AG20443 (cell line): ENCODE measurements at places on chromosomes 11 and 22.

DNA sequence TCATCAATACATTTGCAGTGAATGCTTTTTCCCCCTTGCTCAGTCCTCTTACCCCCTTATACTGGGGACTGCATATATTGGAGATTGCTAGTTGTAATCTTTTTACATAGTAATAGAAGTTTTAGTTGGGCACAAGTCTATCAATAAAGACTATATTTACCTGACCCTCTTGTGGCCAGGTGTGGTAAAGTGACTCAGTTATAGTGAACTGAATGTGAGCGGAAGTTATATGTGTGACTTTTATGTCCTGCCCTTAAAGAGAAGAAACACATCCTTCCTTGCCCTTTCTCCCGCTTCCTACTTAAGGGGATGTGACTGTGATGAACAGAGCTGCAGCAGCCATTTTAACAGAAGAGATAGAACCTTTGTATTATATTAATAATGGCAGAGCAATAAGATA lies 362.0 kb downstream of the METTL15 start:
- no peak for DNase-seq

GRCh38 chr22:35539910-35540594 lies 579 bp upstream of the RASD2 start:
- peak; percentile 94 for DNase-seq

- DNase-seq = peak; percentile 14
Observed at GRCh38 chr11:9210922-9211320, 54.2 kb downstream of the DENND5A start.

DNA sequence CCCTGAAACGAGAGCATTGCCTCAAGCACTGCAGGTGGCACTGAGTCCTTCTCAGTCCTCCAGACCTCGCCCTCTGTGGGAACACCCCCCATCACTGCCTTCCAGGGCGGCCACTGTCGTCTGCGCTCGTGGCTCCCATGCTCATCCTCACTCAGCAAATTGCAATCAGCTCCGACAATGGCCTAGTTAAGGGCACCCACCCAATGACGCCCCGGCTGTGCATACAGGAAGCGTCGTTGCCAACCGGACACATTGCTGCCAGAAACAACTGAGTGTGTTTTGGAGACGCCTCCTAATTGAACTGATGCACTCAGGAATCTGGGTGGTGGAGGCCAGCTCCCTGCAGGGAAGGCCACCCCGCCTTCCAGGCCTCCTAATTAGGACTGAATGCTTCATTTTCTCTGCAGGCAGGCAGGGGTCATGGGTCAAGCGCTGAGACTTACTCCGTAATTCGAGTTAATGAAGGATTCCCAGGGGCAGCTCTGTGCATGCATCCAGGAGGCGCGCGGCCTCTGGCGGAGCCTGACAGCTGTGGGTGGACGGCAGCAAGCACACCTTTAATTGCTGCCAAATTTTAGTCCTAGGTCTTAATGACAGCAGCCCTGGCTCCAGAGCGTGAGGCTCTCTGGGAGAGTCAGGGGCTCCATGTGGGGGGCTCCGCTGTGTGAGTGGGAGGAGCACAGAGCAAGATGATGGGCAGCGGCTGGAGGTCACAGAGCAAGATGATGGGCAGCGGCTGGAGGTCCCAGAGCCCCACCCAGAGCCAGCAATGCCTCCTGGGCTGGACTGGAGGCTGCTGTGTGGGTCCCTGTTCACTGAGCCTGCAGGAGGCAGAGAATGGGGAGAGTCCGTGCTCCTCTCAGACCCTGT lies 199.0 kb downstream of the BRD1 start:
- DNase-seq = no peak

DNA sequence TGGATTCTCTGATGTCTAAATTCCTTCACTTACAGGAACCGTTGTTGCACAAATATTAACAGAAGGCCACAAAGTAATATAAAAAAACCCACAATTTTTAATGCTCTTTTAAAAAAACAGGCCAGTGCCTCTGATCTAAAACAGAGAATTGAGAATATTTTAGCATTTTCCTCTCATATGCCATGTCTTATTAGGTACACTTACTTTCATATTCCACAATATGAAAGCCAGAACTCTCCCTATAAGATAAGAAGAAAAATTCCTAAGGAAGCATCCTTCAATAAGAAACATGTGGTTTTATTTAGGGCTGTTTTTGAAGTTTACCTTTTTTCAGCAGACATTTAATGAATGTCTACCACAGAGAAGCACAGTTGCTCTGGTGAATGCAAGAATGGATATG lies 214.5 kb downstream of the FAT3 start:
- DNase-seq = no peak

DNA sequence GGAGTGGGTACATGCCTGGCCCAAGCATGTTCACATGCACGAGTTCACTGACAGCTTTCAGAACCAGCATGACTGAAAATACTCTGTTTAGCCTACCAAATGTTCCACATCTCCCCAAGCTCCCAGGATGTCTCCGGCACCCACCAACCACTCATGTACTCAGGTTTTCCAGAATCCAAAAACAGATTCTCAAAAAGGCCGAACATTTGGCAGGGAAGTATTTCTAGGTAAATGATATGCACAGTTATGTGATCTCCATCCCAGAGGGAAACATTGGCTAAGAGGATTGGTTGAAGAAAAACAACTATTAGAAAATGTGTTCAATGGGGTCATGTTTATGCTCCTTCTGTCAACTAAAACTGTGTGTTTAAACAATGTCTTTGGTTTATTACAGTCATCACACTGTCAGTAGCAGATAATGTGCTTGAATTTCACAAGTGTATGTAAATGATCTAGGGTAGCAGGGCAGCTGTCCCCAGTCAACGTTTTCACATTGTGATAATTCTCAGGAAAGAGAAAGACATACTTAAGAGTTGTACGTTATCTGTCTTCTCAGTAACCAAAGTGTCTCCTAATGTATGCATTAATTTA lies 52.3 kb downstream of the BARX2 start:
- DNase-seq = no peak

DNA sequence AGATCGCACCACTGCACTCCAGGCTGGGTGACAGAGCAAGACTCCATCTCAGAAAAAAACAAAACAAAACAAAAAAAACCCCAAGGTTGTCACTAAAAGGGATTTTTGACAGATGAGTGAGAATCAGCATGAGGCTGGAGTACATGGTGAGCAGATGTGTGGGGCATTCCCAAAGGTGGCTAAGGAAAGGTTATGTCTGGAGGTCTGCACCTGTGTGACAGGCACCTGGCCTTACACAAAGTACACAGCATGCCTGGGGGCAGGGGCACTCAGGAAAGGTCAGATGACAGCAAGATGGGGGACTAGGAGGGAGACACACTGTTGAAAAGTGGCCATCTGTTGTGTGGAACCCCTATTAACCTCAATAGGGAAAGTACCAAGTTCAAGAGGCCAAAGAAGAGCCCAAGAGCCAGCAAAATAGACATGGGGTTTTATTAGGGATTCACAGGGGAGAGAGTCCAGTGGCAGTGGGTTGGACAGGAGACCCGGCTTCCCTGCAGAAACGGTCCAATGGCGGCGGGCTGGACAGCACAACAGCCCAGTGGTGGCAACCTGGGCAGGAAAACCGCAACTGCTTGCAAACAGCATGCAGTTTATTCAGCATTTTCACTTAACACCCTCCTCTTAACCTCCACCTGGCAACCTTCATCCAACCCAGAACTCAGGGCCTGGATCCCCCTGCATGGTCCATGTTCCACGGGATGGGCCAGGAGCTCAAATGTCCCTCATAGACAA lies 101.1 kb downstream of the MICAL2 start:
- no peak for DNase-seq

DNA sequence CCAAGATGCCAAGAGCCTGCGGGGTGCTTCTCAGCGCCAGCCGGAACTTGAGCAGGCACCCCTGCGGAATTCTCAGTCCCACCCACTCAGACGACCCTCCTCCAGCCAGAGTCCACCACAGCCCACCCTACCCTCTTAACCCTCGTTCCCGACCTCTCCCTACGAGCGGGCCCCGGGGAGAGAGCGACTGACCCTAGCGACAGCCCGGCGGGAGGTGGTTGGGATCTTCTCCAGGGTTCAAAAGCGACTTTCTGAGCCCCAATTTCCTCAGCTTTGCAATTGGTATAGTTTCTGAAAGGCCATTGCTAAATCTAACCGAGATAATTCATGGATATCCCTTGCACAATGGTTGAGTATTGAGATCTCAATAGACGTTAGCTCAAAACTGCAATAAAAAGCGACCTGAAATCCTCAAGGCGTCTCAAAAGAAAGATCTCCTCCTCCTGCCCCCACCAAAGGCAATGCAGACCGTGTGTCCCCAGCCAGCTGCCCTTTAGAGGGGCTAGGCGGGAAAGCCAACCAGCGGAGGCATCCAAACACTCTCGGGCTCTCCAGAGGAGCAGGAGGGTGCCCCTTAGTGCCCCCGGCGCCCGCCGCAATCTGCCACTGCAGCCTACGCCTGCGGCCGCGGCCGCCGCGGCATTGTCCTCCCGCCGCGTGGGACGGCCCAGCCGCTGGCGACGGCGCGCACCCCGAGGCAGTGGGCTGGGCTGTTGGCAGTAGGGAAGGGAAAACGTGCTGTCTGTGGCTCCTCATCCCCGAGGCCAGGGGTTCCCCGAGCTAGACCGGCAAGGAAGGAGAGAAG lies 1.5 kb upstream of the SLC6A5 start:
- no peak for DNase-seq

- DNase-seq = no peak
Observed at GRCh38 chr22:23897320-23897719, 3.1 kb downstream of the MIF start.

- DNase-seq = peak; percentile 34
Observed at GRCh38 chr22:33427461-33427860, 369.3 kb upstream of the SYN3 start.

DNA sequence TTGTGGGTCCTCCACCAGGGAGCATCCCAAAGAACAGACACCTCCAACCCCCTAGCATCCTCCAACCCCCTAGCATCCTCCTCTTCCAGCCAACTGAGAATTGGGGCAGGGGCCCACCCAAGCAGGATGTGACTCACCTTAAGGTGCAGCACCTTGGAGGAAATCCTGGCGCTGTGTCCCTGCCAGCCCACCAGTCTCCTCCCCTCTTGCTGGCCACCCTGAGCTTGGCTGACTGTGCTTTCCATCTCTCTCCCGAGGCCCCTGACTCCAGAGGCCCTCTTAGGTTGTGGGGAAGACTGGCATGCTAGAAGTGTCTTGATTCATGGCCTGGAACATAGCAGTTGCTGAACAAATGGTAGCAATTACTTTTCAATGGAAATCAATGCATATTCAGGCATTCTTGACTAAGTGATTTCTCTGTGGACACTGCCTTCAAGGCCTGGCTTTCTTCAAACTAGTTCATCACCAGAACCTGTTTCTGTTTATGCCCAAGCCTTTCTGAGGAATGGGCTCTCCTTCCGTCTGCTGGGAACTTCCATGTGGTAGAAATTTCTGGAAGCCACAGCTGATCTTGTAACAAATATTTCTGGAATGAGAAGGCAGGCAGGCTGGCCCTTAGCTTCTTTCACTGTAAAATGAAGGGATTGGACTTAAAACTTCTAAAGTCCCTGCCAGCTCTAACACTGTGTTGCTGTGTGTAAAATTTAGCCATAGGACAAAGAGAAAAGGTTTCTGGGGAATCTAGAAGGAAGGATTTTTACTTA lies 60.5 kb downstream of the CEP164 start:
- peak; percentile 83 for DNase-seq

DNA sequence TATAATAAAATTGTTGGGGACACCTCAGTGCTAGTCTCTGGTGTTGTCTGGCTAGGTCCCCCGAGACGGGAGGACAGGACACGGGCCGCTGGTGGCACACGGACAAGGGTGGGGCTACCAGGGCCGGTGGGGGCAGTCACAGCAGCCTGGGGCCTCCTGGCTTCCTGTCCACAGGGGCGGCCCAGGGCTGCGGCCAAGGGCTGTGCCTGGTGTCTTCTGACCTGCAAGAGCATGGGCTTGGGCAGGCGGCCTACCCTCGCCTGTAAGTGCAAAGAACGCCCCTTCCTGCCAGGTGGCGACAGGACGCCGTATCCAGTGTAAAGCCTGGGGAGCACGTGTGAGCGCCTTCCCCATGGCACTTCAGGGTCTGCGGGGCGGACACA lies 3.6 kb downstream of the LRFN4 start:
- DNase-seq = no peak

DNA sequence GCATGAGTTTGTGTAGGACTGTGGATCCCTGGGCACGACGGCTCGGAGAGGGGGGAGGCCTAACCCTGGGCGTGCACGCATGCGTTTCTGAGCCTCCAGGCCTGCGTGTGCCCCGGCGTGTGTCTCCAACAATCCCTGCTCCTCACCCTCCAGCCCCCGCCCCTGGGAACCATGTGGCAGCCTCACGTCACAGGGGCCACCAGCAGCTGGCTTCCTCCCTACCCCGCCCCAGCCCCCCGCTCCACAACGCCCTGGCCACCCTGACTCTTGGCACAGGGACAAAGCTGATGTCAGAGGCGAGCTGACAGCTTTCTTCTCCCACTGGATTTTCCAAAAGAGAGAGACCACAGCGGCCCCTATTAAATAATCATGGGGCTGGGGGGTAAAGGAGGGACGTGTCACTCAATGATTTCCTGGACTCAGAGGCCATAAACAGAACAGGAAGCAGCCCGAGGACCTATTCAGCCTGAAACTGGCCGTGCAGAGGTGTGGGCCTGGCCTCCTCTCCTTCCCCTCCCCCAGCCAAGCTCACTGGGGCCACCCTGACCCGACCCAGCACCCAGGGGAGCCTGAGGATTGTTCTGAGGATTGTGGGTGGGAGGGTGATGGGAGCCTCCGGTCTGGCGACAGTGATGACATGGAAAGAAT lies 6.8 kb upstream of the LIF start:
- DNase-seq = no peak

DNA sequence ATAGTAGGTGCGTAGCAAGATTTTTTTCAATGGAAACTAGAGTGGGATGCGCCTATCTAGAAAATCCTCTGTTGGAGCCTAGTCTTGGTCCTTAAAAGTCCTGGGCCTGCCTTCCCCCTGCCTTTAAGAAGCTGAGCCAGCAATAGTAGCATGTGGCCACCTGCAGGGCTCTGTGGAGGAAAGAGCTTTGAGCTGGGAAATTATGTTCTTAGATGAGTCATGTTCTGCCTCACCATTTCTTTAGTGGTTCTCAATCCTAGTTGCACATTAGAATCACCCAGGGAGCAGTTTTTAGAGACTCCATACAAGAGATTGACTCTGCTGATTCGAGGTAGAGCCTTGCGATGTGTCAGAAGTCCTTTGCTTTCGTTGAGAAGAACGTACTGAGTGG lies 133.5 kb downstream of the COMMD9 start:
- peak; percentile 50 for DNase-seq

GRCh38 chr22:25749420-25750169 lies 7.6 kb downstream of the MYO18B start:
- DNase-seq = no peak

DNA sequence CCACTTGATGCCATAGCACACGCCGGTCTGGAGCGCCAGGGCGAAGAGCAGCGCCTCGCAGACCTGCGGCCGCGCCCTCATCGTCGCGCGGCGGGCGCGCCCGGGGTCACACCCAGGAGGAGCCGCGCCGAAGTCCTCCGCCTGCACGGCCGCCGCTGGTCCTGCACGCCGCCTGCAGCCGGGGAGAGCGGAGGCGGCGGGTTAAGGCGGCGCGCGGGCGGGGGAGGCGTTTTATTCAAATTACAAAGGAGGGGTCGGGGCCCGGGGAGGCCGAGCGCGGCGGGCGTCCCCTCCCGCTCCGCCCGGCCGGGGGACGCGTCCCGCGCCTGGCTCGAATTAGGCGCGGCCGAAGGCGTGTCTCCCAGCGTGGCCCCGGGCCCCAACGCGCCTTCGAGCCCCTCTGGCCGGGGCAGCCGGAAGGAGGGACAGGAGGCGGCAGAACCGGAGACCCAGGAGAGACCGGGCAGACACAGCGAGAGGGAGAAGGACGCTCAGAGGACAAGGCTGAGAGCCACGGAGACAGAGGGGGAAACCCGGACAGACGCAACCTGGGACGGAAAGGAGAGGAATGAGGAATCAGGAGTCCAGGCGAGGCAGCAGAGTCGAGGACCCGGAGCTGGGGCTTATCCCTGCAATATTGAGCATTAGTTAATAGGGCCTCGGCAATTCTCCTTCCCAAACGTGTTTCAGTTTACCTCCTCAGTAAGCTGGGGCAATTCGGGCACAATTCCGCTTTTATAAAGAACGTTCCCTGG lies at the start of gene WNT11:
TSS of gene WNT11 (minus strand) at position 176 of the 755 bp plus-strand sequence. CDS start at position 81, 95 bp downstream.
- DNase-seq = peak; percentile 72
